ENCODE measurements at places on chromosomes 3 and 15.

GRCh38 chr15:95596496-95596895, 734.0 kb upstream of the NR2F2 start:
- no peak for DNase-seq

DNA sequence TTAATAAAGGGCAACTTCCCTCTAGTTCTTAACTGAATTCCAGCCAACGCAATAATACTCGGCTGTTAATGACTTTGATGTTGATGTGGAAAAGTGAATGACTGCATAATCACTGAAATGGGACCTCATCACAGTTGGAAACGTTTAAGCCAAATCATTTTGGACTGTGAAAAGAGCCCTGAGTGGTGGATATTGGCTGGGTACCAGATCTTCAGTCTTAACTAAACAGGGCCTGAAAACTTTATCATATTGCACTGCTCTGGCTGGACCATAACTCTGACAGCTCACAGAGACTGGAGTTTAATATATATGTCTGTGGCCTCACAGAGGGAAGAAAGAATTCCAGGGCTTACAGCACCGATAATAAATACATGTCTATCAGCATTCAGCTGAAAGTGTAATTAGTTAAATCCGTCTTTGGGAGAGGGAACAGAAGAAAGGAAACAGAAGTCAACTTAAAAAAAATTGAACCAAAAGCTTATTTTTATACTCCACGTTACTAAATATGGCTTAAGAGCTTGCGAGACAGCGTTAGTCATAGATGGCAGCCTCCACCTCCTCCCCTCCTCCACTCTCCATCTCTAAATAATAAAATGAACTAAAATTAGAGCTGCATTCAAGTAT, 222.3 kb upstream of the CDIN1 start:
- no peak for DNase-seq

- no peak for DNase-seq
Measured at GRCh38 chr3:172152874-172153273, 113.5 kb downstream of the FNDC3B start.

GRCh38 chr15:63210151-63211091, 21.0 kb downstream of the RAB8B start:
- DNase-seq = no peak

GRCh38 chr3:122111974-122112373, 56.8 kb downstream of the CD86 start:
- no peak for DNase-seq

- DNase-seq = no peak
Measured at GRCh38 chr3:127183931-127184869, 8.7 kb upstream of the PRR23E start.

GRCh38 chr15:99123713-99124451, 19.0 kb downstream of the SYNM start:
- DNase-seq = peak; percentile 97

DNA sequence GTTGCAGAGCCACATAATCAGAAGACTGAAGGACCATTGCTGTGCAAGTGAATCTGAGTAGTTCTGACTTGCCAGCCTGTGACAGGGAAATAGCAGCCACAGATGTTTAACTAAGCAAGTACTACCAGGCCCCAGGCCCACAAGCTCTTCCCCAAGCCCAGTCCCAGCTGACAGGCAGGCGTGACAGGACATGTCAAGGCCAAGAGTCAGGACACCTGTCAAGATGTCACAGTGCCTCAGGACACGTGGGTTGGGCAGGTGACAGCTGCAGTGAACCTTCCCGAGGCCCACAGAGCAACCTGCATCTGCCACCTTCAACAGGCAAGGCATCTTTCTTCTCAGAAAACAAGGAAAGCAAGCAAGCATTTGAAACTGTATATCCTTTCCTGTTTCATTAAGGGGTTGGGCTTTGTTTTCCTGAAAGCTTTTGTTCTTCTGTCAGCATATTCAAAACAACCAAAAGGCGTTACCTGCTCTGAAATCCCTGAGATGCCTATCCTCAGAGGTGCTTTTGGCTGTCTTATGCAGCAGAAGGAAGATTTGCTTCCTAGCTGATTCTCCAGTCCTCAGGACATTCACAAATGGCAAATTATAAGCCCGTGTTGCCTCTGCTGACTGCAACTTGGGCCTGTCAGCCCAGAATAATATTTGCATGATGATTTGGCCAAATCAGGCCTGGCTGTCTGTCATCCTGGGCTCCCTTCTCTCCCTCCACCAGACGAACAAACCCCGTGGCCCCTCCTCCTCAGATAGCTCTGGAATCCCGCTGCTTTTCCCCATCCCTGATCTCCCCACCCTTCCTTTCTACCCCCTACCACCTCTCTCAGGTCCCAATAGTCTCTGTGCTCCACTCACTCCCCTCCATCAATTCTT, 171.8 kb upstream of the WNT5A start:
- DNase-seq = no peak

DNA sequence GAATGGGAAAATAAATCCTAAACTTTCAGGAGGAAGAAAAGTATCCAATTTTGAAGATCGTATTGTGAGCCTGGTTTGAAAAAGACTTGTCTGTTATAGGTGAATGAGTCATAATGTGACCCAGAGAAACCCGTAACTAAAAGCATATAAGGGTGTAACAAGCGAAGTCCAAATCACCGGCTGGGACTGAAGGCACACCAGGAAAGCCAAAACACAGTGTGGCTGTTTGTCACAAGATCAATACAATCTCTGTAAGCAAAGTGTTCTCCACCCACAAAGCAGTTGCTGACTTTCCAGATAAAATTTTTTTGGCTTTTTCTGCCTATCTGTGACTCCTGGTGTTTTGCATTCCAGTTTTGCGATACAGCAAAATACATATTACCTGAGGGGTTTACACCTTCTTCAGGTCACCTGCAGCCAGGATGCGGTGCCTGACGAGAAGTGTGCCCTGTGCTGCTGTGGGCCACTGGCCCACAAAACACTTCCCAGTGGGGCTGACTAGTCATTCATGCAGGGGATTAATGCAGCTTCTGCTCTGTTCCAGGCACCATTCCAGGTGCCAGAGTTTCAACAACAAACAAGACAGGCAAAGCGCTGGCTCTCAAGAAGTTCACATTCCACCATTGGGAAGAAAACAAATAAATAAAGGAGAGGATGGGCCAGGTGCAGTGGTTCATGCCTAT, 14.4 kb downstream of the HES1 start:
- no peak for DNase-seq

GRCh38 chr15:60511351-60512031, 32.5 kb upstream of the ICE2 start:
- DNase-seq = peak; percentile 22

GRCh38 chr3:134311693-134312071, 61.0 kb upstream of the RYK start:
- no peak for DNase-seq

GRCh38 chr15:39657181-39657580, 76.3 kb downstream of the THBS1 start:
- no peak for DNase-seq

DNA sequence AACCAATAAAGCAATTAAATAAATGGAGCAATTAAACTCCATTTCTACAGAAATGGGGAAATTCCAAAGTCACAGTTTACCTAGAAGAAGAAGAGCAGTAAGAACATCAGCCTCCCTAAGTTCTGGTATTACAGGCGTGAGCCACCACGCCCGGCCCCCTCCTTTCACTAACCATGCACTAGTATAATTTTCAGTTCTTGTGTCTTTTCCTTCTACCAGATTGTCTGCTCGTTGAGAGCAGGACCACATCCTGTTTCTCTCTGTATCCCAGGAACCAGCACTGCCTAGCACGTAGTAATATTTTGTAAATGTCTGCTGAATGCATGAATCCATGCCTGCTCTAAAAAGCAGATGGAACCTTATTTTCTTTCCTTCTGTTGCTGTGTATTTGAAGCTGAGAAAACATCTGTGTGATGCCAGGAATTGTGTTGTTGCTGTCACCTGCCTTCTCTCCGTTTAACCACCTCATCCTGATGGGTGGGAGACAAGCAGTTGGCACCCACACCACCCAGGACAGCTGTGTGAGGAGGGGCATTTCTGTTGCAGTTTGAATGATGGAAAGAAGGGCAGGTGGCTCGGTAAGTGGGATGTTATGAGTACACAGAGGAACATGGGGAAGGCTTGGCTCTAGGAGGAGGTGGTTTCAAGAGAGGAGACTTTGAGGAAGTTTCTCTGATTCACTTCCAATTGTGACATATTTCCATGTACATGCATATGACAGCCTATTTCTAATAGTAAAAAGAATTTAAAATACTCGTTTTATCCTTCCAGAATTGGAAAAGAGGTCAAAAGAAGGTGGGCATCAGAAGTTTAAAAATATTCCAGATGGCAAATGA, 30.1 kb downstream of the PXYLP1 start:
- no peak for DNase-seq

- DNase-seq = no peak
Measured at GRCh38 chr15:62509395-62509958, 344.4 kb upstream of the C2CD4B start.

GRCh38 chr3:122665226-122665786, 15.3 kb upstream of the PARP14 start:
- DNase-seq = no peak

GRCh38 chr3:15171096-15171495, 35.0 kb upstream of the CAPN7 start:
- no peak for DNase-seq

DNA sequence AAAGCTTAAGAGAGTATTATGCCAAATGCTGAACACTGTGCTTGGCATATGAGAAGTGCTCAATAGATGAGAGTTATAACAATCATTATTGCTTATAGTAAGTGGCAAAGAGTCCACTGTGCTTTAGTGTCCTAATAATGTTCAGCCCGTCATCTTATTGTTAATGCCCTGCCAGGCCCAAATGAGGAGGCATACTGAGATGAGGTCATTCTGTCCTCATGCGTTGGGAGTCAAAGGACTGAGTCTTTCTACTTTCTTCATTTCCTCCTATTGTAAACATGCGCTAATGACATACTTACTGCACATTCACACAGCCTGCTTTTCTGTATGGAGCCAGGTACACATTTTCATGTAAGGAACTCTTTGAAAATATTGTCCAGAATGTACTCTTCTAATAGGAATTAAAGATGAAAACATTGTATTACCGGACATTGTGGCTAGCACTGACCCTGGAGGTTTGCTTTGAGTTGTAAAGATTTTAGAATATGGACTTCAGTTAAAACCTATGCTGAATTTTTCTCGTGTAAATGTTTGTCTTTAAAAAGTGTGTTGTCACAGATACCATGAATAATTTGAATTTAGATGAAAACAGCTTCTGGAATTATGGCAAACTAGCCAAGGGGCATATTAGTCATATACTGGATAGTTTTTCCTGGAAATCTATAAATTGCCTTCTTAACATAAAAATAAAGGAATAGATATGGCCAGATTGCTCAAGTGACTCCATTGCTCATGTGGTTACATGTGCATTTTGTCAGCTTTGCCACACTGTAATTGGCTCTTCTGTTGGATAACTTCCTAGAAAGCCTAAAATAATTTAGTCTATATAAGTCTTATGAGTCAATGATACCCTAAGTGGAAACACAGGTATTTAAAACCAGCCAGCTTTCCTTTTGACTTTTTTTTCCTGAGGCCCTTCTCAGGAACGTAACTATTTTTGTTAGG, 38.3 kb downstream of the KBTBD12 start:
- no peak for DNase-seq

- no peak for DNase-seq
Measured at GRCh38 chr3:184134746-184135148, 411 bp upstream of the EIF2B5 start.

GRCh38 chr3:52394751-52395502, 50.0 kb downstream of the SEMA3G start:
- DNase-seq = no peak

DNA sequence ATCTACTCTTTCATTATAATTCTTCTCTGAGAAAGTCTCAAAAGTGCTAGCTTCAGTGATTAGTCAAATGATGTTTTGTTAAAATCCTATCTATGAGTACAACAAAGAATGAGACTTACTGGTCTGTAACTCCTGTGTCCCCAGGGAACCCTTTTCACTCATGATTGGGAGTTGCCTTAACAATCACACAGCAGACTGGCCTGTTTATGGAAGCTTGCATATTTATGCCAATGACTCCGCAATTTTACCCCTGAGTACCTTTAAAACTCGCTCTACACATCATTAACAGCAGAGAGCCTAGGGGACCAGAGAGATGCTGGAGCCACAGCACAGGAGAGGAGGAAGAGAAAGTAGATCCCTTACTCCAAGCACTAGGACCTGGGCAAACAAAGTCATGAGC, 628.1 kb downstream of the IGSF11 start:
- no peak for DNase-seq

DNA sequence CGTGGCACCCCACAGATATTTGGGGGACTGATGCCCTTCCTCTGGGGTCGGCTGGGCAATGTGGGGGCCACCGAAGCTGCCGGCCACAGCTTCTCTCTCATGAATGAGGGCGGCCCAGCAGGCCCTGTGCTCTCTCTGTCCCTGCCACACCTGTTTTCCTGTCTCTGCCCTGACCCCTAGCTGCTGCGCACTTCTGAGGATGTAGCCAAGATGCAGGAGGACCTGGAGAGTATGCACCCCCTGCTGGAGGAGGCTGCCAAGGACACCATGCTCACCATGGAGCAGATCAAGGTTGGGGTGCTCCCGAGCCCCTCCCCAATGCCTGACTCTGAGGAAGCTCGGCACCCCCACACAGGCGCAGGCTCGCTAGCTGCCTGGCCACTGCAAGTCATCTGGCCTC, 59.7 kb downstream of the SEMA3G start:
- DNase-seq = peak; percentile 46

DNA sequence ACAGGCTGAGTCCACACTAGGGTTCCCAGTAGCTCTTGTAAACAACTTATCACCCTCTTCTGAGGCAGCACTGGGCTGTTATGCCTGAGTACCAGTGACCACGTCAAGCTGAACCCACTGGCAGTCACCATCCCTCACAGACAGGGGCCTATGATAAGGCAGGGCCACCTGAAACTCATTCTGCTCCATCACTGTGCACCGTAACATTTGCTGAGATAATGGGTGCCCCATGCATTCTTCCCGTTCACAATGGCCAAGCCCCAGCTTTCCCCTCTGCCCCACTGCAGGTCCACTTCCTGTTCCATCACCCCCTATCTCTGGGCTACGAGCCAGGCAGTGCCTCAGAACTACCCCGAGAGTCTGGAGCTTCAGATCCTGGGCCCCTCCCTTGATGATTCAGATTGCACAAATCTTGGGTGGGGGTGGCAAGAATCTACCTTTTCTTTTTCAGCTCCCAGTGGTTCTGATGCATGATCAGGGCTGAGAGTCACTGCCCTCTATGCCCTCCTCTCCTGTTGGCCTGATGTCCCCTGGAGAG, 158.0 kb downstream of the RAB11A start:
- no peak for DNase-seq

GRCh38 chr3:57596495-57597126, 533 bp downstream of the ARF4 start:
- DNase-seq = peak; percentile 42

- no peak for DNase-seq
Measured at GRCh38 chr3:45100981-45101407, 45.2 kb downstream of the CDCP1 start.

- no peak for DNase-seq
Measured at GRCh38 chr3:155934230-155934629, 63.8 kb downstream of the GMPS start.

DNA sequence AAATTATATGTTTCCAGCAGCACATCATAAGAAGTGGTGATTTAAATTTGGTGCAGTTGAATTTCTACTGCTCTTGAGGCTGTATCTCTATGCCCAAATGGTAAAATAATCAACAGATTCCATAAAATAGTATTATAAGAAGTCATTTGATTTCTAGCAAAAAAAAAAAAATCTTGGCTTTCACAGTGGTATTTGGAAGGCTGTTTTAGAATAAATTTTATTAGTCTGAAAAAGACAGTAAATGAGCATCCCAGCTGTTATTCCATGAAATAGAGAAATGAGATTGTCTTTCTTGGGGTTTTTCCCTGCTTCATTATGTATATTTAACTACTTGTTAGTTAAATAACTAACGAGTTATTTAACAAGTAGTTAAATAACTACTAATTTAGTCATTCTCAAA, 156.0 kb upstream of the ABI3BP start:
- DNase-seq = no peak

- no peak for DNase-seq
Measured at GRCh38 chr3:57281715-57282114, 10.8 kb downstream of the ASB14 start.
